ENCODE measurements at places on chromosomes 1 and 21. TPM values are rescaled to one million over a fixed set of nuclear protein-coding genes. Genes with fewer than 3 reads are reported as not detected.

GRCh38 chr1:159229260-159229885, 24.7 kb downstream of the ACKR1 start:
- no peak for DNase-seq

- DNase-seq, result peak; percentile 6
Measured at GRCh38 chr21:45014747-45015468, 59.5 kb upstream of the ADARB1 start.

DNA sequence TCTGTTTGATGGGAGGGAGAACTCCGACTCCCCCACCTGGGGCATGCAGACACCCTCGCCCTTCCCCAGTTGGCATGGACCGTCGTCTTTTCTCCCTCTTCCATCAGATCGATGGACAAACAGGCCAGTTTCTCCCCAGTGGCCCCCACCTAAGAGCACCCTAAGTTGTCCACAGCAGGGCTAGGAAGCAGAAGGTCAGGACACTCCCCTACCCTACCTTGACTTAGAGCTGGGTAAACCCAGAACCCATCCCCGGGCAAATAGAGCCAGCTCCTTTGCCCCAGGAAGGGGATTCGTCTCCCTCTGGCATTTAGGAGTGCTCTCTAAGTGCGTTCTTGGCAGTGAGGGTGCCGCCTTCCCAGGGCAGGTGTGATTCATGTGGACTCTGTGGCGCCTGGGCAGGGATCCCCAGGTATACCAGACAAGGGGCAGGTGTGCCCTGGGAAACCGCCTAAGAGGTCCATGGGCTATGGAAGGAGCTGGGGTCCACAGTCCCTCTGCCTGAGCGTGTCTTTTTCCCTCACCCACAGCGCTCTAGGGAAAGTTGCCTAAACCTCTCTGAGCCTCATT, 2.7 kb upstream of the RUNX3 start:
- no peak for DNase-seq

Gene SEC16B
- total RNA-seq, result 1.8 TPM

All from left ventricle myocardium superior (tissue), 1 donor.